ENCODE measurements at places on chromosomes 4 and X.

GRCh38 chrX:11214346-11215190 is 78.6 kb upstream of the AMELX start:
- DNase-seq: no peak

DNA sequence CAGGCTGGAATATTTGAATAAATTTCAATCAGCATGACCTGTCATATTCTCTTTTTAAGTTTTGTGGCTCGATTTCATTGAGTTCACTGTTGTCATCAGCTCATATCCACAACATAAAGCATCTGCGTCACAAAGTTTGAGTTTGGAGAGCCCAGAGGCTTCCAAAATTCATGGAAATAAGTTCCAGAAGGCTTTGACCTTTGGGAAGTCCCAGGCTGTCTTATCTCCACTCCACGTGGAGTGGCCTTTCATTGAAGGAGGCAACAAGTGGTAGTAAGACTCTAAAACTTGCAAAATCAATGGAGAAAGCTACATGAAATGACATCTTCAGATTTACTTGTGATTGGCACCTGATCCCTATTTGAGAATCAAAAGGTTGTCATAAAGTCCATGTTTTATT is 54.1 kb upstream of the UNC5C start:
- no peak for DNase-seq

- no peak for DNase-seq
These were observed 1.5 kb upstream of the PAQR3 start for GRCh38 chr4:78940752-78941151.

DNA sequence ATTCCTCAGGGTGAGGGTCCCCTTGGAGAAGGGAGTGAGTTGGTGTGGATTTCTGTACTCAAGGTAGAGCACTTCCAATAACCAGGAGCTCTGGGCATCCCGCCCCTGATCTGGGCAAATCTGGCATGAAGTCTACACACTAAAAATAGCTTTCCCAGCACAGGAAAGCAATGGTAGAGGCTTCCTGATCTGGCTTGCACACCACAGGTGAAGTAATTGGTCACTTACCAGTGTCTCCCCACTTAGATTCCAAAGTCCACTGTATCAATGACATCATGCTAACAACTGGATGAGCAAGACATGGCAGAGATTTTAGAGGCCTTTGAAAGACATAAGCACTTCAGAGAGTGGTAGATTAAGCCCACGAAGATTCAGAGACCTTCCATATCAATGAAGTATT is 17.8 kb upstream of the IDS start:
- no peak for DNase-seq

GRCh38 chr4:80156410-80156809 is 40.9 kb upstream of the PRDM8 start:
- no peak for DNase-seq

DNA sequence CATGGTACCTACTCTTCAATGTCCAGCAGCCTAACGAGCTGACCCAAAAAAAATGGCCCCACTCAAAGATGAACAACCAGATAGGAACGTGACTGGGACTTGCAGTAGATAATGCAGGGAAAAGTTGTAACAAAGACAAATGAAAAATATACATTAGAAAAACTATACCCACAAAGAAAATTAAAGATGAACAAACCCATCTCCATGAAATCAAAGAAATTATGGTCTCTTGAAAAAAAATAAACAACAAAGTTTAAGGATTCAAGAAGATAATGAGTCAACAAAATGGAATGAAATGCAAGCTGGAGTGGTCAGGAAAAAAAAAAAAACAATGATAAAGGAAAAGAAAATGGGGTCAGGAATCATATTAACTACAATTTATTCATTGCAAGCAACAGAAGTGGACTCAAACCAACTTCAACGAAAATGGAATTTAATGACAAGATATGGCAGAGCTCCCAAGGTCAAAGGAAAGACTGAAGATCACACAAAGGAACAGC is 309.8 kb upstream of the GALNT7 start:
- no peak for DNase-seq

- DNase-seq: no peak
These were observed 2.2 kb downstream of the SLITRK4 start for GRCh38 chrX:143633461-143634308.

DNA sequence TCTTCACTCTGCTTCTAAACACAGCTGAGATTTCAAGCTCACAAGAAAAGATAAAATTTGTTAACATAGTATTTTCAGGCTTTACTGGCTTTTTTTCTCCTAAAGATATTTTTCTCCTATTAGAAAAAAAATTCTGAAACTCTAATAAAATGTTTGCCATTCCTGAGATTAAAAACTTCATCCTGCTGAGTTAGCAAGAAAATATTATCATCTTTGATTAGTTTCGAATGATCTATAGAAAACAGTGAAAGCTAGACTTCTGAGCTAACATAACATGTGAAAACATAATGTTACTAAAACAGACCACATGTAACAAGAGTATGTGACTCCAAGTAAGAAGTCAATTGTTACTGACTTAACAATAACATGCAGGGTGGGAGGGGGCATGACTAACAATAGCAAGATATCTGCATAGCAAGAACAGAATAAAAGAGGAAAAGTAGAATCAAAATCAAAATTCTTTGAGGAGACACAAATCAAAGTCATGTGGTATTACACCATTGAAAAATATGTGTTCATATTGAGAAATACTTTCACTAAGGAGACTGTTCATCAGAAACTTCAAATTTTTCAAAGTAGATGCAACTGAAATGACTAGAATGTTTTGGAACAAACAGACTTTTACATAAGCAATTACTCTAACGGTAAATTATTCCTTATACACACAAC is 14.5 kb downstream of the TBCK start:
- no peak for DNase-seq

DNA sequence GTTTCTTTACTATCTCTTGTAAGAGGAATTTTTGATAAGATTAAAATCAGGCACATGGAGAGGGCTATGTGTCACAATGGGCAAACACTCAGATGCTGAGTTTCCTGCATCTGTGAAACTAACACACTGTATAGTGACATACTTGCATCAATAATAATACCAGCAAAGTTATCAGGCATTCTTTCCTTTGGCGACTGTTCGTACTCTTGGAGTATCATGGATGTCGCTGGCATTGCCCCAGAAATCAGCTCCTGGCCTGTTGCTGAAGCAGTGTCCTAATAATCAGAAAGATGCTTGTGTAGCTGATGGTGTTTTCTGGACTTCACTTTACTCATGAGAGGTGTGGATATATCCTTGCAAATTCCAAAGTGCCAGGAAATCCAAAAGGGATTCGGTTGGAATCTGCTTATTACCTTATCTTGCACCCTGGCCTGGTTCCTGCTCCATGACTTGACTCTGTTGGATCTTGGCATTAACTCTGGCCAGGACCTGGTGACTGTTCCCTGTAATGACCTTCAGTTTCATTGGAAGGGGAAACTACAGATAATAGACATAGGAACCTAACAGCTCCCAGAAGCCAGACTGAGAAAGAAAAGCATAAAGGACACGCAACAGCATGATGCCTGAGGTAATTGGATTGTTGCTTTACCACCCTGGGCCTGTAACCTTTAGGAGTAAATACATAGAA is 762.5 kb upstream of the GRIA3 start:
- no peak for DNase-seq

- no peak for DNase-seq
These were observed 710 bp downstream of the CLDN24 start for GRCh38 chr4:183321516-183321915.

DNA sequence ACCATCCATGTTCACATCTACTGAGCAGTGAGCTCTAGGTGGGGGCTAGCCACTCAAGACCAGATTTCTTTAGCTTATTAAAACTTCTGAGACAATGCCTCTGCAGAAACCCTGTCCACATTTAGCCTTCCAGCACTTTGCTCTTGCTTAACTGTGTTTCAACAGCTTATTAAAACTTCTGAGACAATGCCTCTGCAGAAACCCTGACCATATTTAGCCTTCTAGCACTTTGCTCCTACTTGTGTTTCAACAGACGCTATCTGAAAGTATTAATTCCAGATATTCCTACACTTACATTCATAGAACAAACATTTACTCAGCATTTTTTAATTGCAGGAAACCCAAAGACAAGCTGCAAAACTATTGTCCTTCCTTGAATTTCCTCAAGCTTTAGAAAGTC is 91.9 kb downstream of the SEL1L3 start:
- DNase-seq: no peak

DNA sequence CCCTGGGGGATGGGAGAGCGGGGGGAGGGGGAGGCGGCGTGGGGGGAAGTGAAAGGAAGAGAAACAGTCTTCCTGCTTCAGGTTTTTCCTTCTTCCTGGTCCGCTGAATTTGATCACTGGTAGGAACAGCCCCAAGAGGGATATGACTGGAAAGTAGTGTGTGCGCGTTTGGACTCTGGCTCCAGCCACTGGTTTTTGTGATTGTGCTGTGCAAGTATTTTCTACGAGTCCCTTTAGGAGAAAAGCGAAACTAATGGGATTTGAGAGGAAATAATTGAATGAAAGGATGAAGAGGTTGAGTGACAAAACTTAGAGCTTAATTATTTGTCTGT is 836 bp downstream of the PRRG1 start:
- no peak for DNase-seq

- no peak for DNase-seq
These were observed 9.8 kb downstream of the DGKQ start for GRCh38 chr4:963276-964225.

DNA sequence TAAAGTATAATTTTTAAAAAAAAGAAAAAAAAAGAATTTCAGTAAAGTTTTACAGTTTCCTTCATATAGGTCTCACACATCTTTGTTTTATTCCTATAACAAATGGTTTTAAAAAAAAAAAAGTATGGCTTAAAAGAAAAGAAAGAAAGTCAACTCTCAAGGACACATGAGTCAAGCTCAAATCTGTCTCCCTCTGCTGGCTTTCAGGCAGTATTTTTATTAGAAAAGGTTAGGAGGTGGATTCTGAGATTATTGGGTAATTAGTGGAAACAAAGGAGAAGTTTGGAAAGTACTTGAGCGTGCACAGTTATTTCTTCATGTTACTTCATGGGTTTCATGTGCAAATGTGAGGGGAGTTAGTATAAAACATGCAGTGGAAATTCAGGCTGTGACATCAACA is 36.6 kb upstream of the BTC start:
- DNase-seq: no peak

DNA sequence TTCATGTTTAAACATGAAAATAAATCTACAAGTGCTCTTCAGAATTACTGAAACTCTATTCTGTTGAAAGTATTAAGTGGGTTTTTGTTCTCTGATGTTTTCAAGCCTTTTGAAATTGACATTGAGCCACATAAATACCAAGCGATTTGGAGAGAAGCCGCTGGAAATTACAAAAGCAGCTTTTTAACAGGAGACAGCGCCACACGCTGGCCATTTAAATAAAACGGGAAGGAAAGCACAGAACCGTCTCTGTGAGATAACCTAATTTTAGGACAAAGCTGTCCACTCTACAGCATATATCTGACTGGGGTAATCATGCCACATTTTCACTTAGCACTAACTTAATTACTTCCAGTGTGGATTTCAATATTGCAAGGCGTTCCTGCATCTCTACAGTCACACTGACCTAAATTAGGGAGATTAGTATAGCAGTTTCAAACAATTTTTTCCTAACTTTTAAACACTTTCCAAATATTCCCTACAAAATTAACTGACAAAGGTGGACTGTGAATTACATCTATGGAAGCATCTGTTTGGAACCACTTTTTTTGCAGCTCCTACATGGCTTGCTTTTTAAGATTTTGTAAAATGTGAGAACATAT is 6.8 kb upstream of the ANOS1 start:
- DNase-seq: no peak

GRCh38 chr4:105306820-105307219 is 160.1 kb downstream of the TET2 start:
- no peak for DNase-seq

- DNase-seq: peak; percentile 94
These were observed 86.1 kb downstream of the SOWAHB start for GRCh38 chr4:76811604-76812412.

- DNase-seq: no peak
These were observed 7.5 kb downstream of the DTHD1 start for GRCh38 chr4:36288731-36289426.

DNA sequence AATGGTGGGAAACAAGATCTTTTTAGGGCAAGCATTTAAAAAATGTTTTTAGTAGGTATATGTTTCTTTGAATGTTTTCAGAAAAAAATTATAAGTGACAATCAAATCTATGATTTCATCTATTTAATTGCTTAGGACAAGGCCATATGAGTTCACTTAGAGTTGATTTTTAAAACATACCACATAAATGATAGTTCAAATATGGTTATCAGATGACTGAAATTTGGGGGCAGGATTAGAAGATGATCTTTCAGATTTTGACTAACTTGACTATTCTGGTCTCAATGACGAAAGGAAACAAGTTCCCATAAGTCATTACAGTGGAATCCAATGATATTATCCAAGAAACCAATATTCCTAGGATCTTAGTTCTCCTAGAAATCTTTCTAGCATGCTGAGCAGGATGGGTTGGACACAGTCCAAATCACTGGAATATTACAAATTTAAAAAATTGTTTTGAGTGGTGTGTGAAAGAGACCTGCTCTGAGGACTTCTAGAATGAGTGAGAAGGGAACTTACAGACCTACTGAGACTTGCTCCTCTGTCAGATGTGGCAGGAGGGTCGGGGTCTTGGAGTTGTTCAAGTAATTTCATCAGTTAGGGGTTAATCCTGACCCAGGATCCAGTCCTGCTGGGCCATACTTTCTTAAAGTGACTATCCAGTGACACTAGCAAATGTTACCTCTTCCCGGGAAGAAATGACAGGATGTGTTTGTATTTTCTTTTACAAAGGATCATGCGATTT is 20.0 kb downstream of the RHOH start:
- DNase-seq: no peak

- DNase-seq: no peak
These were observed 7.3 kb downstream of the TRIM75 start for GRCh38 chr4:165060938-165061337.

DNA sequence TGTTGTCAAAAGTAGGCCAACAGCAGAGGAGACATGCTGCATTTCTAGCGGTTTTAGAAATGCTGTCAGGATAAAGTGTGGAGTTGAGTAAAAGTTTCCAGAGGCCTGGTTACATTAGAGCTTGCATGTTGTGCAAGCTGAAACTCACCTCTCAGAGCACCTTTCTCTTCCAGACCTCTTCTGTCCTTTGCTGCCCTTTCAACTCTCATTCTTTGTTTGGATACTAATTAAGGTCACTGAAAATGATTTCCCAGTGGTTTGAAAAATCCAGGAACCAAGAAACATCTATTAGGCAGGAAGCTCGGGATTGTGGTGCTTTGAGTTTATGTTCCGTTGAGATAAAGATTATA is 426.6 kb downstream of the MAPK10 start:
- no peak for DNase-seq

- no peak for DNase-seq
These were observed 36.1 kb upstream of the KLHL13 start for GRCh38 chrX:118152721-118153120.

- no peak for DNase-seq
These were observed 1017.1 kb upstream of the HS3ST1 start for GRCh38 chr4:12445711-12446235.

- no peak for DNase-seq
These were observed 976.5 kb downstream of the RPA4 start for GRCh38 chrX:97860226-97860625.

- DNase-seq: no peak
These were observed 2.3 kb upstream of the SOWAHD start for GRCh38 chrX:119755981-119756533.
